ENCODE measurements at places on chromosomes 3 and 15. TPM values are rescaled to one million over a fixed set of nuclear protein-coding genes. Genes with fewer than 3 reads are reported as not detected.

Gene KY
- polyA plus RNA-seq, result not detected

Gene LRRC31
- polyA plus RNA-seq, result not detected

Gene ACTL6A
- polyA plus RNA-seq, result 58.1 TPM

Gene MEIS2
- polyA plus RNA-seq, result 9.4 TPM

Gene CNTN4
- polyA plus RNA-seq, result 0.03 TPM

Gene SFMBT1
- polyA plus RNA-seq, result 3.8 TPM

Gene TUSC7
- polyA plus RNA-seq, result not detected

Gene KNG1
- polyA plus RNA-seq, result 8.1 TPM
